Frontal cortex (tissue), 4 donors: ENCODE measurements at places on chromosomes 16 and 17.

DNA sequence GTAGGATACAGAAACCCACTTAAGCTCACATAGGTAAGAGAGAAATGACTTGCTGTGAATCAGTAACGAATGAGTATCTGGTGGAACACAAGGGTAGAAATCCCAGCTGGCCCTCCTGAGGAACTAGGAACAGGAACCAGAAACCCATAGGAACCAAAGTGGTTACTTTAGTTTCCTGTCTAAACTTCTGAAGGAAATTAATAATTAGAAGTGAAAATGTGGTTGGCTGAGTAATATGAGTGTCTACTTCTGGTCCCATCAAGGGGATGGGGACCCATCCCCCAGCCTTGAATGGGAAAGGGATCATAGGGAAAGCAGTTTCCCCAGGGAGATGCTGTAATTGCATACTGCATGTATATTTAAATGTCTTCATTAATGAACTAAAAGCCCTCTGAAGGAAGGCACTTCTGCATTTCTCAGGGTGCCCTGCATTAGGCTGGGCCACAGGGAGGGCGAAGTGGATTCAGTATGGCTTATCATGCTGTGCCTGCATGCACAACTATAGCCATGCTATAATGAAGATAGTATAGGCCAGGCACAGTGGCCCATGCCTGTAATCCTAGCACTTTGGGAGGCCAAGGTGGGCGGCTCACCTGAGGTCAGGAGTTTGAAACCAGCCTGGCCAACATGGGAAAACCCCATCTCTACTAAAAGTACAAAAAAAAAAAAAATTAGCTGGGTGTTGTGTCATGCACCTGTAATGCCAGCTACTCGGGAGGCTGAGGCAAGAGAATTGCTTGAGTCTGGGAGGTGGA, 45.6 kb downstream of the CYB5B start:
- no peak for DNase-seq

DNA sequence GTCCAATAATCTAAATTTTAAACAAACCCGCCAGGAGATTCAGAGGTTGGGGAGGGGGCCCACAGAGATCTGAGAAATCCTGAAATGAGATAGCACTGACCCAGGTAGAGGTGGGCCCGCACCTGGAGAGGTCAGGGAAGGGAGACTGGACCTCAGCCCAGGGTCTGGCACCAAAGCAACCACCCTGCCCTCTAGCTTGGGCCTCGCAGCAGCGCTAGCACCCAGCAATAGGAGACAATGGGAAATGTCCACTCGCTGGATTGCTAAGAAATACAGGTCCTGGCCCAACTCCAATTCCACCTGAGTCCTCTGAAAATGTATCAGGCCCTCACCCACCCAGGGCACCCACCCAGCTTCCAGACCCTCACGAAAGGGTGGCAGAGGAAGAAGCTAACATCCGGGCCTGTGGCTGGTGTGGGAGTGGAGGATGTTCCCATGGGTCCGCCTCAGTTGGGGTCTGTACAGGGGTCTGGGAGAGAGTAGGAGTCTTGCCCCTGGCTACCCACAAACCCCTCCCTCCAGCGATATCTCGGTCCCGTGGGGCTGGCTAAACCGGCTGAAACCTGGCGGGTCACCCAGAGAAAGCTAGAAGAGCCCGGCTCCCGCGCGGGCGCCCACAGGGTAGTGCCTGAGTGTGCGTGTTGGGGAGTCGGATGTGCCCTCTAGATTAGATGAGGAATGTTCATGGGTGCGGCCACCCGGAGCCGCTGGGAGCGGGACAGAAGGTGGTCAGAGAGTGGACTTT, 1.1 kb downstream of the PLLP start:
- no peak for DNase-seq

DNA sequence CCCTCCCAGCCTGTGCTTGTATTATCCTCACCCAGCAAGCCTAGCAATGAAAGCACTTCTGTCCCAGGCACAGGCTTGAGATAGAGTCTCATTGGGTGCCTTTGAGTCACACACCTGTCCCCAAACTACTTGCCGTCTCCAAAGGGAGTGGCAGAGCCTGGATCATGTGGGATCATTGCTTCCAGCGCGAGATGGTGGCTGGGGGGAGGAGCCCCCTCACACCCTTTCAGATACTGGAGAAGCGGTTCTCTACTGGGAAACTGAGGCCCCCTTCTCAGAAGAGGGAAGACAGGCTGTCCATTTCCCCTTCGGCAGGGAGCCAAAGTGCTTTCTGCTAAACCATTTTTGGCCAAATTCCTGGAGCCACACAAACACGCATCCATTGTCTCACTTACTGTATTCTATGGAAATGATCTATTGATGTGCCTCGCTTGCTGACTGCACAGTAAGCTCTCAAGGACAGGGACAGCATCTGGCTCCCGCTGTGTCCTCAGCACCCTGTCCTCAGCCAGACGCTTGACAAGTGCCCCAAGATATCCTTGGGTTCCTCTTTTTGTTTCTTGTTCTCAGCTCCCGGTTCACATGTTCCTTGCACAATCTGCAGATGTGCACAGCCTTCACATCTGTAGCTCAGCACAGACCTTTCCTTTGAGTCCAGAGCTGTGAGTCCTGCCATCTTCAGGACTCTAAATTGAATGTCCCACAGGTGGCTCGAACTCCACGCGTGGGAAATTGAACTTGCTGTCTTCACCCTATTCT, 26.0 kb upstream of the DLX3 start:
- DNase-seq: no peak

DNA sequence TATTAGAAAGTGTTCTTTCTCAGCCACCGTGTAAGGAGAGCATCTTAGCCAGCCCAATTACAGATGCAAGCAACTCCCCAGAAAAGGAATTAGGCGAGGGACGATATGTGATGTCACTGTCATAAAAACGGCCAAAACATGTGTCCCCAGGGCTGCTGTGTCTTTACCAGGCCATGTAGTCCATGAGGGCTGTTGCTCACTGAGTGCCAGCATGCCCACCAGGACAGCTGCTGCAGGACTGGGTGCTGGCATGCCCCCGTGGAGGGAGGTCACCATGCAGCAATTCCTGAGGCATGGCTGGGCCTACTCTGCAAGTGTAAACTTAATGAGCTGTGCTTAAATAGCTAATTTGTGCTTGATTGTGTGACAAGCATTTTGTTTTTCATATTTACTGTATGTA, 156.9 kb downstream of the LGALS9B start:
- no peak for DNase-seq

DNA sequence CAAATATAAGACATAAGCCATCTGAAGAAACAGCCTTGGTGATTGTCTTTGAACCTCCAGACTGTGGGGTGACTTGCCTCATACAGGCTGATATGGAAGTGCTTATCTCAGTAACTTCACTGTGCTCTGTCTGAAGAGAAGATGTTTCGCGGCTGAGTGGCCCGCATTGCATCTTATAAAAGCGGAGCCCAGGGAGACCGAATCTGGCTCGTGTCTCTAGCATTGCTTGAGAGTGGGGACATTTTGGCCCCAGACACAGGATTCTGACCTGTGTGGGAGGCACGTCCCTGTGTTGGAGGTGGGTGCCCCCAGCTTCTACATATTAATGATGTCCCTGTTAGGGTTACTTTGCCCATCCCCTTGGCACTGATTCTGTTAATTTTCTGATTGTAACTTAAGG, 66.4 kb downstream of the METRNL start:
- DNase-seq: no peak

DNA sequence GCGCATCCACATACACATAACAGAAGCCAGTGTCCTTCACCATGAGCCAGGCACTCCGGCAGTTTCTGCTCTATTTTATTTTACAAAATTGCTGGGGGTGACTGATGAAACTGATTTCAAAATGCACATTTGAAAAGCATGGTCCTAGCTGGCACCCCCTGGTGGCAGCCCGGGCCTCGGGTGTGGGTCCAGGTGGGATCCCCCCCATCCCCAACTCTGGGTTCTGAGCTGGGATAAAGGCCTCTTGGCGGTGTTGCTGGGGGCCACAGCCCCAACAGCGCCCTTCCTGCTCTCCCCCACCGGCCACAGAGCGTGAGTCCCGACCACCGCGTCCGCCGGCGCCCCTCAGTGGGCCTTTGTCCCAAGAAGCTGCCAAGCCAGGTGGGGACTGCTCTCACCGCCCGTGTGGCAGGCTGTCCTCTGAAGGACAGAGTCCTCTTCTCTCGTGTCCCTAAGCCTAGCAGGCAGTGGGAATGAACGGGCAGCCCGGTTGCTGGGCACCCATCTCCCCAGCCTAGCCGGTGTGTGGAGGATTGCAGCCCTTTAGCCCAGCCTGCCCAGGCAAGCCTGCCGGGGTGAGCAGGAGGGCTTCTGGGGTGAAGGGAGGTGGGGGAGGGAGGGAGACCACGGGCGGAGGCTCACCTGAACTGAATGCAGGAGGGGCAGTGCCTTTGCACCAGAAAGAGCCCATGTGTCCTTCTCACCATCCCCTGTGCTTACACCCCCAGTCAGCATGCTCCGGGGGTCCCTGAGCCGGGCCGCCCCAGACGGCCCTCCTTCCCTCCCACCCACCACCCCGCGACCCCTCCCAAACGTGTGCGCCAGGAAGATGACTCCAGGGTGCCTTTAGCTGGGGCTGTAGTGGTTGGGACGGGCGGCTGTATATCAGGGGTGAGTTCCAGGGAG, 898 bp downstream of the SNAI3 start:
- no peak for DNase-seq

DNA sequence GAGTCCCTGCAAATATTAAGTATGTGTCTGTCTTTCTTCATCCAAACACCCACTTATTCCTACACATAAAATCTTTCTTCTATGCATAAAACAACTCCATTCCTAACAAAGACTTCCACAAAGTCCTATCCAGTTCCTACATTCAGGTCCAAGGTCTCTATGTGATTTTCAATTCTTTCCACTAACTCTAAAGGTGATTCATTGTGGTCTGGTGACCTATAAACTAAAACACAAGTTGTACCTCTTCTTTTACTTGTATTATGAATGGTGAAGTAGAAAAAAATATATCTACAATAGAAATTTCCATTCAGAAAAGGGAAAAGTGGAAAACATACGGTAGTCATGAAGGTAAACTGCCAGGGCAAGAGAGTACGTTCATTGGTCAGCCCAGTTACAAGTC, 56.6 kb downstream of the USP32 start:
- no peak for DNase-seq

- no peak for DNase-seq
These were observed 878 bp downstream of the TAOK1 start for GRCh38 chr17:29390851-29391631.

DNA sequence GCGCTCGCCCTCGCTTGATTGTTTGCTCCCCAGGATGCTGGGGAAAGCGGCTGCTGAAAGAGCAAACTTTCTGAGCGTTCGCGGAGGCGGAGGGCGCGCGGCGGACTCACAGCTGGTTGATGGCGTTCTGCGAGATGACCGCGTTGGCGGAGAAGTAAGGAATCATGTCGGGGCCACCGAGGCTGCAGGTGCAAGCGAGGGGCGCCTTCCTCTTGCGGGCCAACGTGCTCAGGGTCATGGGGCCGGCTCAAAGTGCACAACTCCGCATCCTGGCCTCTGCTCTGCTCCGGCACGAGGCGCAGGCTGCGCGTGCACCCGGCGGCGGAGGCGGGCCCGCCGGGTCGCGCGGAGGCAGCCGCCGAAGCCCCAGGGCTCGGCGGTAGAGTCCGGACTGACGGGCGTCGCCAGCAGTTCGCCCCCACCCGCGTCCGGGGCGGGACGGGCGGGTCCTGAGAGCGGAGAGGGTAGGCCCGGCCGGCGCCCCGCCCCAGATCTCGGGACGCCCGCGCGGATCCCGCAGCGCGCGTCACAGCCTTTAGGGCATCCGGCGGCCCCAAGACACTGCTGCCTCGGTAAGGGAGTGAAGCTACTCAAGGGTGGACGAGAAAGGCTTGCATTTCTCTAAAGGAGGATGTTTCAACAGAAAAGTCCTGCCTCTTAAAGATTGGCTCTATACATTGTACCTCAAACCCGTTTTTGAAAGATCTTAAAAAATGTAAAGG, 138.5 kb upstream of the CORO6 start:
- peak; percentile 88 for DNase-seq

DNA sequence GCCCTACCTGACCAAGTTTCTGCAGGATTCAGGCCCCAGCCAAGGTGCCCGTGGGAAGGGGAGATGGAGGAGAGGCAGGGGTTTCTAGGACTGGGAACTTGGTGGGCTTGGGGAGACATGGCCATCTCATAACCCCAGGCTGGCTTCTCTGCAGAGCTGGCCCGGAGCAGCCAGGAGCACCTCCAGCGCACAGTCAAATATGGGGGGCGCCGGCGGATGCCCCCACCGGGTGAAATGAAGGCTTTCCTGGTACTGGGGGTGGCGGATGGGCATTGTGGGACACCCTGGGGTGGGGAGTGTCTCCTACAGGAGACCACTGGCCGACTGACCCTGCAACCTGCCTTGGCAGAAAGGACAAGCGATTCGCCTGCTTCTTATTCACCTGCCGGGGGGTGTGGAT, 9.2 kb upstream of the SMIM5 start:
- no peak for DNase-seq

DNA sequence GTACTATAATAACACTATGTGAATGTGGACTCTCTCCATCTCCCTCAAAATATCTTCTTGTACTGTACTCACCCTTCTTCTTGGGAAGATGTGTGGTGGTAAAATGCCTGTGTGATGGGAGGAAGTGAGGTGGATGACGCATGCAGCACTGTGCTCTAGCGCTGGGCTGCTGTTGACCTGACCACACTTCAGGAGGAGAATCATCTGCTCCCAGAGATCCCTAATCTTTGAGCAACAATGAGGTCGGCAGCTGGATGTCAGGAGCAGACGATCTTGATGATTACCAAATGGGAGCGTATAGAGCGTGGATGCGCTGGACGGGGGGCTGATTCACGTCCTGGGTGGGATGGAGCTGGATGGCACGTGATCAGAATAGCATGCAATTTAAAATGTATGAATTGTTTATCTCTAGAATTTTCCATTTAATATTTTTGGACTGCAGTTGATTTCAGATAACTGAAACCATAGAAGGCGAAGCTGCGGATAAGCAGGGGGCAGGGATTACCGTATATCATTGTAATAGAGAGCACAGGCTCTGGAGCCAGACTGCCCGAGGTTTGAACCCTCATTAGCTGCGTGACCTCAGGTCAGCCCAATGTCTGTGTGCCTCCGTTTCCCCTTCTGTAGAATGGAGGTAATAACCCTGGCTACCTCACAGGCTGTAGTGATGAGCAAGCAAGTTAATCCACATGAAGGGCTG, 23.7 kb upstream of the CYLD start:
- no peak for DNase-seq

- DNase-seq: no peak
These were observed 18.0 kb upstream of the GSG1L start for GRCh38 chr16:28081391-28081968.
